ENCODE measurements at places on chromosomes 12 and 14.

DNA sequence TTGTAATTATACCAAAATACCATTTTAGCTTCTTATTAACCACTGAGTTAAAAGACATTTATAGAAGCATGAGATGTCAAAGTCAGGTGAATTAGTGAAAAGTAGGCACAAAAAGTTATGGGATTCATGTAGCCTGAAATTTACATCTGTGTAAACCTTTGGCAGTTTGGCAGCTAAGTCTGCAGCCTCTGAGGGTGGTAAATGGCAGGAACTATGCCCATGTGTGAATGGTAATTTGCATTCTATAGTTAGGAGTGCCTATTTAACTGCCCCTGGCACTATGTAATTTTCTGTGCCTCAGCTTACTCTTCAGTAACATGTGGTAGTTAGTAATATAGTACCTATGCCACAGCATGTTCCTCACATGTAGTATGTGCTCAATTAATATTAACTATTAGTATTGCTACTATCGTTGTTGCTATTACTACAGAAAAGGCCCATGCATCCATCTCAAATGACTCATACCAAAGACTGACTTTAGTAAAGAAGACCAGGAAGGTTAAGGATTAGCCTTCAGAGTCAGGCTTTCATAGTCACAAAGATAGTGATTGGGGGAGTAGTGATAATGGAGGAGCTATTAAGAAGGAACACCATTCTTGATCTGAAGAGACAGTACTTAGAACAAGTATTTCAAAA, 258.7 kb upstream of the BTG1 start:
- no peak for DNase-seq

GRCh38 chr12:16294376-16294956, 17.0 kb upstream of the SLC15A5 start:
- DNase-seq = no peak

DNA sequence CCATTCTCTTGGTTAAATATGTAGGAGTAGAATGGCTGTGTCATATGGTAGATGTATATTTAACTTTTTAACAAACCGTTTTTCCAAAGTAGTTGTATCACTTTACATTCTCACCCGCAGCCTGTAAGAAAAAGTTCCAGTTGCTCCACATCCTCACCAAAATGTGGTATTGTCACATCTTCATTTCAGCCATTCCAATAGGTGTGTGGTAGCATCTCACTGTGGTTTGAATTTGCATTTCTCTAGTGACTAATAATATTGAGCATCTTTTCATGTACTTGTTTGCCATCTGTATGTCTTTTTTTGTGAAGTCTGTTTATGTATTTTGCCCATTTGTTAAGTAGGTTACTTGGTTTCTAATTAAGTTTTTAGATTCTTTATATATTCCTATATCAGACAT, 78.6 kb downstream of the TBK1 start:
- no peak for DNase-seq

DNA sequence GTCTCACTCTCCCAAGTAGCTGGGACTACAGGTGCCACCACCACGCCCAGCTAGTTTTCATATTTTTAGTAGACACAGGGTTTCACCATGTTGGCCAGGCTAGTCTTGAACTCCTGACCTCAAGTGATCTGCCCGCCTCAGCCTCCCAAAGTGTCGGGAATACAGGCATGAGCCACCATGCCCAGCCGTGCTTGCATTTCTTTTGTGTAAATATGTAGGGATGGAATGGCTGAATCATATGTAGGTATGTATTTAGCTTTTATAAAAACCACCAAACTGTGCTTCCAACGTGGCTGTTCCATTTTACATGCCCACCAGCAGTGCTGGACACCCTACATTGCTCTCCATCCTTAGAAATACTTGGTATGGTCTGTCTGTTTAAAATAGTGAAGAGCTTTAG, 32.8 kb upstream of the CLMN start:
- DNase-seq = no peak
